ENCODE measurements at places on chromosomes 1 and 21.

DNA sequence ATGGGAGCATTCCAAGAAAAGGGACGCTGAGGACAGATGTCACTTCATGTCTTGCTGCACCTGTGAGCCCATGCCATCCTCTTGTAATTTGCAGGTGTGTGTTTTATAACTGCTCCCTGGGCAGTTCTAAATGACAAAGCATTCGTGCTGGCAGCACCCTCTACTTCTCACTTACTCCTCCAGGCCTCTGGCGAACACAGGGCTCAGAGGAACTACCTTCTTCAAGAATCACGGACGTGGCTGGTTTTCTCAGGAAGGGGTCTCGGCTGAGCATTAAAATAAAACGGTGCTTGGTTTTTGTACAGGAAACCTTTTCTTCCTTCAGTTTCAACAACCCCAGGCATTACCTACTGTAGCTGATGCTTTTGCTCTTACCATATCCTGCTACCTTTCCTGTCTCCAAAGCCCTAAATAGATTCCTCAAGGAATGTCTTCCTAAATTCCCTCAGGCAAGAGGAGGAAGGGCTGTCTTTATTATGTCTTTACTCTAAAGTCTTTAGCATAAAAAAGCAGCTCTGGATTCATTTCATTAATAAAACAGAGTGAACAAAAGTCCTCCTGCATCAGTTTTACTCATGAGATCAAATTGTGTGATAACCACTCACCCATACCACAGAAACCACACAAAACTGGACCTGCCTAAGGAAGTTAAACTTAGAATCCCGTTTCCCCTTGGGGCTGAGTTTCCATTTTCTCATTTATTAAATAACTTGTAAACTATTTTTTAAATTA lies 79.0 kb upstream of the MAP10 start:
- no peak for DNase-seq

DNA sequence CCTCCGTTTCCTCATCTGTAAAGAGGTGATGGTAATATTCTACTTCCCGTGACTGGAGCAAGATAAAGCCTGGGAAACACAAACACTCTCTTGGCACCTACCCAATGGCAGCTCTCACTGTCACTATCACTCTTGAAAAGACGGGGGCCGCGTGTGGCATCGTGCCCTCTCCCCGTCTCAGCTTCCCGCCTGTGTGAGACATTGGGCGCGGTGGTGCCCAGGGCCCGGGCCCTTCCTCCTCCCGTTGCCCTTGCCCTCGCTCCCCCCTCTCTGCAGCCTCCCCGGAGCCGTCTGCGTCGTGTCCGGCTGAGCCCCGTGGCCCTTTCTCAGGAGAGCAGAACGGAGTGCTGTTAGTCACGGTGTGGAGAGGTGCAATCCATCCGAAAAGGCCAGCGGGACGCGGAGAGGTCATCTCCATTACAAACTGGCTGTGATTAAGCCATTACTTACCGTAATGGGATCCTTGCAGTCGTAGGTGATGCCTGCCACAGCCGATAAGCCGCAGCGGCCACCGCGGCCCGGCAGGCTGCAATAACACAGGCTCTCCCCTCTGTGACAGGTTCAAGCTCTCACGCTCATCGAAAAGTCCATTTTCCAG lies 156.4 kb upstream of the ZC3H12A start:
- no peak for DNase-seq

- DNase-seq = no peak
These were observed 128.2 kb downstream of the LBR start for GRCh38 chr1:225299624-225300023.

DNA sequence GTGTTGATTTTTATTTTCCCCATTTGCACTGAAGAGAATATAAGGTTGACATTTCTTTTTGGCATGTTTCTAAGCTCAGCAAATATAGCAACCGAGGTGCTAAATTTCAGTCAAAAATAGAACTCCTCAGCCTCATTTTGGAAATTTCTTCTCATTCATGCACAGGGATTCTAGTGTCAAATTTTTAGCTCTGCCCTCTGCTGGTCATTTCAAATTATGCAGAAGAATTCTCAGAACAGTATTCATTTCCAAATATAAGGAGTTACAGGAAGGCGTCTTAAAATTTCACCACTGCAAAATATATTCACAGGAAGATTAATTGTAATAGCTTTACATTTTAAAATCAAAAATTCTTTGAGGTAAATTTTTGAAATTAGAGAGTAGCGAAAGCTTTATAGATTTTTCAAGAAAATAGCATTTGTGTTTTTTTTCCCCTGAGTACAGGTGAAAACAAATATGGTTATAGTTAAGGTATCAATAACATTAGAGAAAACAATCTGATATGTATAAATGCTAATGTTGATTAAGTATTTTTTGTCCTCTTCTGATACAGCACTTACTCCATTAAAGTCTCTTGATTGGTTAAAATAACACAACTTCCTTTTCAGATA lies 57.9 kb downstream of the FMN2 start:
- no peak for DNase-seq

- DNase-seq = no peak
These were observed 13.9 kb upstream of the XPR1 start for GRCh38 chr1:180617774-180618395.

- no peak for DNase-seq
These were observed 38.0 kb upstream of the ACTRT2 start for GRCh38 chr1:2983319-2983705.

DNA sequence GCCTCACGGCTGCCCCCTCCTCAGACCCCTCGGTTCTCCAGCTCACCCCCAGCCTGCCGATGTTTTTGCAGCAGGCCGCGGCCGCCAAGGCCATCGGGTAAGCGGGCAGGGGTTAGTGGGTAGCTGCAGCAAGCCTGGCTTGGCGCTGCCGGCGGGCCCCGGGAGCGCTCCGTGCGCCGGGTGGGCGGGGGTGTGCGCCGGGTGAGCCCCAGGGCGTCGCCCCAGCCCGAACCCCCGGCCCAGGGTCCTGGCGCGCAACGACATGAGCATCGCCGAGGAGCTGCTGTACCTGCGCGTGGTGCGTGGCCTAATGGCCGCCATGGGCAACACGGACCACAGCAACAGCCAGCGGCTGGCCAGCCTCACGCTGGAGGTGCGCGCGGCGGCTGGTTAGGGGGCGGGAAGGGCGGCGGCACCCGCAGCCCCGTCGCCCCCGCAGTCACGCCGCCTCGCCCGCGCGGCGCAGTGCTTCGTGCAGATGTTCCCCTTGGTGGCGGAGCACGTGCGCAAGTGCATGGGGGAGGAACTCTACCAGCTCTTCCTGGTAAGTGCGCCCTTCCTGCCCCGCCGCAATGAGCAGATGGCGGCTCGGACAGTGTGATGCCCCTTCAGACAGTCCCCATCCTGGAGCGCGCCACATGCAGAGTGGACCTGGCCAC lies 6.5 kb downstream of the RNU5D-1 start:
- DNase-seq = no peak

- peak; percentile 13 for DNase-seq
These were observed 28.6 kb downstream of the TRIT1 start for GRCh38 chr1:39854738-39855137.

- DNase-seq = no peak
These were observed 207.7 kb upstream of the CAMK1G start for GRCh38 chr1:209375671-209376365.

GRCh38 chr21:39373634-39374033 lies 24.7 kb upstream of the HMGN1 start:
- DNase-seq = no peak

GRCh38 chr21:16239659-16240265 lies 510.0 kb downstream of the USP25 start:
- no peak for DNase-seq

GRCh38 chr1:204170494-204171155 lies 4.5 kb upstream of the REN start:
- no peak for DNase-seq

DNA sequence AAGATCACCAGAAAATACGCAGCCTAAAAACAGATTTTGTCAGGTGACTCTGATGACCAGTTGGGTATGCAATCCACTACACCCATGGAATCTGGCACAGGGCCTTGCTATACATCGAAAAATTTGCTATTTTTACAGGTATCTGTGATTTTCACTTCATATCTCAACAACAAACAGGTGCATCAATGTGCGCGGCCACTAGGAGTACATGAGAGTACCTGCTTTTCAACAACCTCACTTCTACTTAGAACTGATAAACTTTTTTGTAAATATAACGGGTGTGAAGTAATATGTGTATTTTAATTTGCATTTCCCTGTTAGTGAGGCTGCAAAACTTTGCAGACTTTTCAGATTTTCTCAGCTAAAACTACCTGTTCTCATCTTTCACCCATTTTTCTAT lies 80.8 kb downstream of the SLC45A1 start:
- no peak for DNase-seq

DNA sequence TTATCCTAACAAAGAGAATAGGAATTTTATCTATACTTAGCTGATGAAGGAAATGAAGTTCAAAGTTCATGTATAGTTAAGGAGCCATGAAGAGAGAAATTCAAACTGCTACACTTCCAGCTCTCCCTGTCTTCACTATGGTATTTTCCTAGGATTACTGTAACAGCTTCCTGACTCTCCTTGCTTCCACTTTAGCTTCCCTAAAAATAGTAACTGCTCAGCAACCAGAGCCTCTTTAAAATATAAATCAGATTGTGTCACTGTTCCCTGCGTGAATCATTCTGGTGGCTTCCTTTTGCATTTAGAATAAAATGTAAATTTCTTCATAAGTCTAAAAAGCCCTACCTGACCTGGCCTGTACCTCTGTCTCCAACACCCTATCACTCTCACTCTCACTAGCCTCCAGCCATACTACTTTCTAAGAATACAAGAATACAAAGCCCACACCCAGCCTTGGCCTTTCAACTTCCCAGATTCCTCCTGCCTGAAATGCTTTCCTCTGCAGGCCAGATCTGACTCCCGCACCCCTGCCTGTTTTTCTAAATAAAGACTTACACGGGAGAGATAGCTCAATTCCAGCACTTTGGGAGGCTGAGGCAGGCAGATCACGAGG lies 30.5 kb downstream of the OR10J1 start:
- no peak for DNase-seq

- no peak for DNase-seq
These were observed 10.3 kb upstream of the PROX1 start for GRCh38 chr1:213977486-213977842.

GRCh38 chr1:20421441-20421840 lies 64.6 kb downstream of the CAMK2N1 start:
- DNase-seq = no peak

DNA sequence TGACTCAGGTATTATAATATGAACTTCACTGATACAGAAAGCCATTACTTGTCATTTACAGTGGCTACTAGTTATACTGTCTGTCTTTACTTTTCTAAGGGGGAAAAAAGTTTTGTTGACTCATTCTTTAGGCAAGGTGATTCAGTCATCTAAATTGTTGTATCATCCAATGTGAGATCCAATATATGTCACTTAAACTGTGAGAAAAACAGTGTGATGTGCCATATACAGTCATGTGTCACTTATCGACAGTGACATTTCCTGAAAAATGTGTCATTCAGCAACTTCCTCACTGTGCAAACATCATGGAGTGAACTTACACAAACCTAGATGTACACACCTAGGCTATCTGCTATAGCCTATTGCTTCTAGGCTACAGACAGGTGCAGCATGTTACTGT lies 57.6 kb downstream of the KCNK2 start:
- no peak for DNase-seq

DNA sequence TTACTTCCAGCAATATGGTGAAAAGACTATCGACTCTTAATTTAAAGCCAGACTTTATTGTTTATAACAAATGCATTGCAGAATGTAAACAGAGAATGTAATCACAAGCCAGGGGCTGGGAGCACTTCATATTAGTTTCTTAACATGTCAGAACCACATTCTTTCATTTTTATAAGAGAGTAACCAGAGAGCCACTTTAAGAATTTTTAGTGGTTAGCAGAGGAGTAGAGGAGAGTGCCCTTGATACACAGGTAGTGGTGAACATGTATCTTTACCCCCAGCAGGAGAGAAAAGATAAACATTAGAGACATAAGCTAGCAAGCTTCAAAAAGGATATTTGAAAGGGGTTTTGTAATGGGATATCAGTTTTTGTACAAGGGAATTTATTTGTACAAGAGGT lies 11.1 kb downstream of the AMY2B start:
- DNase-seq = no peak

DNA sequence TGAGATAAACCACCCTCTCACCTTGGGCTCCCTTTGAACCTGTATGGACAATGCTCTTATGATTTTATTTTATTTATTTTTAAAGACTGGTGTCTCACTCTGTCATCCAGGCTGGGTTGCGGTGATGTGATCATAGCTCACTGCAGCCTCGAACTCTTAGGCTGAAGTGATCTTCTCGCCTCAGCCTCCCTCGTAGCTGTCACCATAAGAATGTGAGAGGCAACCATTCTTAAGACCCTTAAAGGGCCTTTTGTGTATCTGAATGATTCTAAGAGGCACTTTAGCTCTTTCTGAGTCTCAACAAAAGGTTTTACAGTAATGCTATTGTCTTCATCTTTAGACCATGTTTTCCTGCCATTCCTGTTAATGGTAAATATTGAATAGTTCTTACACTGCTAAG lies 67.0 kb downstream of the IVNS1ABP start:
- DNase-seq = no peak

DNA sequence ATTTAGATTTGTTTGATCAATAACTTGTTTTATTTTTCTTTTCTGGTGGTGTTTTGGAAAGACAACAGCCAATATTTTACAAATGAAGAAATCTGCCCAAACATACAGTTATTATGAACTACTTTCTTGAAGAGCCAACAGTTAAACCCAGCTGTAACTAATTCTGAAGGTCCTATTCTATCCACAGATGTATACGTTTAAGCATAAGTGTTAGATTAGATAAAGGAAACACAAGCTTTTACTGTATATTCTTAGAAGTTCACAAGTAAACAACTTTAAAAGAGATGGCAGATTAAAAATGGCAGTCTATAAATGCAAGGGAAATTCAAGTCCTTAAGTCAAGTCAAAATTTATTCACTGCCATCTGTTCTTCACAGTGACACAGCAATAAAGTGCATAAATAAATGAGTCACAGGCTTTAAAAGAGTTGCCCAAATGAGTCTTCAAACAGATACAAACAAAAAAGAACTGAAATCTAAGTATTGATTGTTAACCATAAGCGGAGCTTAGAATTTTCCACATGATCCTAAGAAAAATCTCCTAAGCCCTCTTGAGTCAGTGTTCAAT lies 49.9 kb upstream of the KCNH1 start:
- DNase-seq = no peak

- DNase-seq = no peak
These were observed 9.4 kb downstream of the HSPG2 start for GRCh38 chr1:21927533-21928237.
